Activated CD4-positive, alpha-beta memory T cell treated with anti-CD3 and anti-CD28 coated beads for 36 hours (primary cell): ENCODE measurements at places on chromosomes 7 and 10. TPM values are rescaled to one million over a fixed set of nuclear protein-coding genes. Genes with fewer than 3 reads are reported as not detected.

Gene ZNF277
- 24.9 TPM for total RNA-seq

DNA sequence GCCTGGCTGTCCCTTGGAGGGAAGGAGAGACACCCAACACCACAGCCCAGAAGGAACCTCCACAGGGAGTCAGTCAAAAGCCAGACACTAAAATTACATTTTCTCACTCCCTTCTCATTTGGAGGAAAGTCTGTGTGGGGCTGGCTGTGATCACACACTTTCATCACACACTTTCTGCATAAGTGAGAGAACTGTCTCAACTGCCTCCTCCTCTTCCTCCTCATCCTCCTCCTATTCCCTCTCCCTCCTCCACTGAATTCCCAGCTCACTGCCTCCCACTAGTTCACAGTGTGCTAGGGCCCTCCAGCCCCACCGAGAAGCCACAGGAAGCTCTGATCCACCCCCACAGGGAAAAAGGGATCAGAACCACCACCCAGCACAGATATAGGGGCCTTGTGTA lies 91.6 kb downstream of the KCNMA1 start:
- no peak for DNase-seq

DNA sequence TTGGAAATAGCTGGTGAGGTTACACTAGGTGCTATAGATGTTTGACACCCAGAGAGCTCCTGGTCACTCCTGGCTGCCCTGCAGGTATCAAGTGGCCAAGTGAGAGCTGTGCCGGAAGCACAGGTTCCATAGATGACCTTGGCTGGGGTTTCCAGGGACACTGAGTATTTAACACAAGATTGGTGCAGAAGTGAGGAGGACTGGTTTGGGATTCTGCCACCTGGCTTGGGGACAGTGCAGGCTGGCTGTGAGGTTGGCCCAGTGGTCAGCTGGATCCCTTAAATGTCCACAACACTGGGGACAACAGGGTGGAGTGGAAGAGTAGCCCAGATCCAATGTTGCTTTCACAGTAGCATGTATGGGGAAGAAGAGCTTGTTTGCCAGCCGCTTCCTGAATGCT lies 5.3 kb upstream of the ACHE start:
- DNase-seq = no peak

Gene VSTM4
- 0.10 TPM for total RNA-seq

Gene NPY
- not detected for total RNA-seq

Gene PLEKHS1
- total RNA-seq = not detected

GRCh38 chr7:127781081-127781480 lies 129.1 kb downstream of the SND1 start:
- no peak for DNase-seq
